ENCODE measurements at places on chromosomes 1 and 21. TPM values are rescaled to one million over a fixed set of nuclear protein-coding genes. Genes with fewer than 3 reads are reported as not detected.
A peak's percentile ranks its signal among the peaks of the same experiment; 100 is the strongest.

- DNase-seq = no peak
- no peak overlapping the region for H3K4me3 ChIP-seq
- no peaks in the 10 kb centered on the region for H3K36me3 ChIP-seq
- H3K4me1 ChIP-seq = no peaks in the 10 kb centered on the region
- no peaks in the 10 kb centered on the region for H3K27me3 ChIP-seq
Measured at GRCh38 chr1:89894210-89895201, 73.7 kb downstream of the LRRC8D start.

- no peak overlapping the region for H3K27ac ChIP-seq
- H3K27me3 ChIP-seq = no peaks in the 10 kb centered on the region
- no peaks in the 10 kb centered on the region for H3K36me3 ChIP-seq
- no peaks in the 10 kb centered on the region for H3K4me1 ChIP-seq
- H3K4me3 ChIP-seq = no peak overlapping the region
- no peak for DNase-seq
Measured at GRCh38 chr1:216224233-216224632, 199.0 kb downstream of the USH2A start.

GRCh38 chr1:59163268-59164092 lies 133.4 kb upstream of the FGGY start:
- no peak for DNase-seq
- no peak overlapping the region for H3K27ac ChIP-seq
- H3K4me3 ChIP-seq = no peak overlapping the region
- H3K4me1 ChIP-seq = no peaks in the 10 kb centered on the region

DNA sequence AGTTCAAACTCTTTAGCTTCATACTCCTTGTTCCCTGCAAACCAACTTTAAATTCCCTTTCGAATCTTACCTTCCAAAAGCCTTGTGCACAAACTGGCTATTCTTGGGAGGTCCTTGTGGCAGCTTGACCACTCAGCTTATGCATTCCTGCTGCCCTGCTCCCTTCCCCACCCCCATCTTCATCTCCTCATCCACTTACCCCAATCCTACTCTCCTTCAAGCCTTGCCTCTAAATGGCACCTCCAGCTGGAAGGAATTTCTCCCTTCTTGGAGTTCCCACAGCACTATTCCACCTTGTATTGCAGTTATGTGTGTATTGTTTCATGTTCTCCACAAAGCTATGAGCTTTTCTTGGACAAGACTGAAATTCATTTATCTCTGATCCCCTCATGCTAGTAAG lies 15.3 kb upstream of the DIRAS3 start:
- no peak overlapping the region for H3K4me3 ChIP-seq
- no peaks in the 10 kb centered on the region for H3K27me3 ChIP-seq
- H3K36me3 ChIP-seq = no peaks in the 10 kb centered on the region
- no peak overlapping the region for H3K27ac ChIP-seq
- no peak for DNase-seq
- no peaks in the 10 kb centered on the region for H3K4me1 ChIP-seq

FPGT gene
- 15.8 TPM for total RNA-seq

KRTAP19-1 gene
- not detected for total RNA-seq

DNA sequence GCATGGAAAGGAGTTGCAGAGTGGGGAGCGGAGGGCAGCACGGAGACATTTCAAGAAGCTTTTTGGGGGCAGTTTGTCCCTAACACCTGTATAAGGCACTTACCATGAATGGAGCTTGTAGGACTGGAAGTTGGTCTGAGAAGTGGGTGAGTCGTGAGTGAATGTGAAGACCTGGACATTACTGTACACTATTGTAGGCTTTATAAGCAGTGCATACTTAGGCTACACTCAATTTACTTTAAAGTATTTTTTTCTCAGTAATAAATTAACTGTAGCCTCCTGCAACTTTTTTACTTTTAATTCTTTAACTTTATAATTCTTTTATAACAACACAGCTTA lies 141.6 kb upstream of the ETV3 start:
- no peak for DNase-seq
- no peaks in the 10 kb centered on the region for H3K27me3 ChIP-seq
- no peaks in the 10 kb centered on the region for H3K4me1 ChIP-seq
- H3K27ac ChIP-seq = no peak overlapping the region
- no peak overlapping the region for H3K4me3 ChIP-seq

DNA sequence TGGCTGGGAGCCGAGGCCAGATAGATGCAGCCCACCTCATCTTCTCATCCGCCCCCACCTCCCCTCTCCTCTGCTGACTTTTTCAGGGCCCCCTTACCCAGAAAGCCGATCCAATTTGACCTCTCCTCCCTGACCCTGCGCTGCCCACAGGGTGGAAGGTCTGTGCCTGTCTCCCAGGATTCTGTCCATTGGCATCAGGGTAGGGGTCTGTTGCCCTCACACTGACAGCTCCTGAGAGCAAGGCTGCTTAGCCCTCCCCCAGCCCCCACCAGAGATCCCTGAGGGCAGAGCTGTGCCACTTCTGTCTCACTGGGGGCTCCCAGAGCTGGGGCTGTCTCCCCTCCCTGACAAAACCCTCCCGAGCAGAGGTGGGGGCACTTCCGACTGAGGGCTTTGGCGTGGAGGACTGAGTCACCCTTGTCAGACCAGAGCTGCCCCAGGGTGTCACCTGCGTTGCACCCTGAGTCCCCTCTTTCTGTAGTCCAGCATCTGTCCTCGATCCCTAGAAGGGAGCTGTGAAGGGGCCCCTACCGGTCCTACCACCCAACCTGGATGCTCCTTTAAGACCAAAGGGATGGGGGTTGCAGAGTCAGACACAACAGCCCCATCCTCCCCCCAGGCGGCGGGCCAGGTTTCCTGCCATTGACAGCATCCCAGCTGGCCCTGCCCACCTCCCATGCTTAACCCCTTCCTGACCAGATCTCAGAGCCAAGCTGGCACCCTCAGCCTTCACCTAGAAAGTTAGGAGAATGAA lies 2.4 kb upstream of the FAM110D start:
- H3K4me1 ChIP-seq = peaks cover 4% of the 10 kb centered on the region
- H3K27me3 ChIP-seq = no peaks in the 10 kb centered on the region
- no peak overlapping the region for H3K4me3 ChIP-seq
- no peak overlapping the region for H3K27ac ChIP-seq
- no peaks in the 10 kb centered on the region for H3K36me3 ChIP-seq

MUL1 gene
- total RNA-seq = 34.1 TPM

SEC16B gene
- 5.2 TPM for total RNA-seq

SERTAD4 gene
- 4.6 TPM for total RNA-seq

BATF3 gene
- total RNA-seq = 0.74 TPM

- no peak overlapping the region for H3K4me3 ChIP-seq
- no peaks in the 10 kb centered on the region for H3K4me1 ChIP-seq
- H3K27ac ChIP-seq = no peak overlapping the region
- H3K27me3 ChIP-seq = no peaks in the 10 kb centered on the region
- DNase-seq = no peak
Measured at GRCh38 chr21:33367309-33367973, 35.8 kb upstream of the IFNGR2 start.

- no peak overlapping the region for H3K4me3 ChIP-seq
- no peaks in the 10 kb centered on the region for H3K36me3 ChIP-seq
- H3K4me1 ChIP-seq = no peaks in the 10 kb centered on the region
- no peaks in the 10 kb centered on the region for H3K27me3 ChIP-seq
- peak overlapping the region; percentile 18 for H3K27ac ChIP-seq
- no peak for DNase-seq
Measured at GRCh38 chr1:100528871-100529270, 9.1 kb upstream of the GPR88 start.

- H3K4me3 ChIP-seq = no peak overlapping the region
- H3K4me1 ChIP-seq = no peaks in the 10 kb centered on the region
Measured at GRCh38 chr1:33364565-33364918, 43.6 kb upstream of the A3GALT2 start.

GRCh38 chr1:243256590-243256989 lies 749 bp downstream of the SDCCAG8 start:
- no peak for DNase-seq
- no peaks in the 10 kb centered on the region for H3K27me3 ChIP-seq

- H3K36me3 ChIP-seq = no peaks in the 10 kb centered on the region
- no peaks in the 10 kb centered on the region for H3K27me3 ChIP-seq
- H3K4me1 ChIP-seq = no peaks in the 10 kb centered on the region
- DNase-seq = no peak
Measured at GRCh38 chr1:199979071-199979470, 48.4 kb upstream of the NR5A2 start.

GRCh38 chr1:119136401-119136800 lies 4.1 kb downstream of the WARS2 start:
- H3K27ac ChIP-seq = no peak overlapping the region
- H3K27me3 ChIP-seq = no peaks in the 10 kb centered on the region
- no peak for DNase-seq
- peaks cover 2% of the 10 kb centered on the region for H3K4me1 ChIP-seq
- no peaks in the 10 kb centered on the region for H3K36me3 ChIP-seq

CAMTA1 gene
- total RNA-seq = 92.8 TPM

DNA sequence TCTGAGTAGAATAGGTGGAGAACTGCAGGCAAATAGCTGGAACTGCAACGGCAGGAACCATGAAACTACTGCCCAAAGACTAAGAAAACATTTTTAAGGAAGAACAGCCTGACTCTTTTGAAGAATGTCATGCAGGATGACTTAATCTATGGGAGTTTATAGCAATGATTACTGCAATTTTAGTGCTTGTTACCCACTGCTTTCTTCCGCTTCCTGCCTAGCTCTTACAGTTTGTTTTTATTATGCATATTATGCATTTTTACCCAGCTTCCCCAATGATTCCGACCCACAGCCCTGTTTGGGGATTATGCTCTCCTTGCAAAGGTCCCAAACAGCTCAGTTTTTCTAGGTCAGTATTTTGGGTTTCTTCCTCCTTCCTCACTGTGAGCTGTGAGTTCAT lies 71.2 kb downstream of the PCNX2 start:
- no peaks in the 10 kb centered on the region for H3K36me3 ChIP-seq
- no peak overlapping the region for H3K27ac ChIP-seq
- no peaks in the 10 kb centered on the region for H3K4me1 ChIP-seq
- no peak overlapping the region for H3K4me3 ChIP-seq

FCRL1 gene
- total RNA-seq = not detected

DNA sequence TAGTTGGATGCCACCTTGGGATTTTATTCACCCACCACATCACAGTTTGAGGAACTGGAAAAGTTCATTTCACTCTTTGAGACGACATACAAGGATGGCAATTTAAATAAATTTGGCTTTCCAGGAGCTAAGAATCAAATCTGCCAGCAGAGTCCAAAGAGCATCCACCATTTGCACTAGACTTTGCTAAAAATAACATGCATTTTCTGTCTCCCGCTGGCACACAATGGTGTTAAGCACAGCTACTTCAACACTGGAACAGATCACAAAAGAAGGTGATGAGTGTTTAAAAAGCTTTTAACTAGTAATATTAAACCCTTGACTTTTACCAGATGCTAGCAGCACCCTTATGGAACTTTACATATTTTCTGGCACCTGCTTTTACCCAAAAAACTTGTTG lies 44.6 kb downstream of the MAEL start:
- peaks cover 3% of the 10 kb centered on the region for H3K27me3 ChIP-seq
- H3K4me1 ChIP-seq = no peaks in the 10 kb centered on the region
- H3K36me3 ChIP-seq = no peaks in the 10 kb centered on the region
- no peak overlapping the region for H3K4me3 ChIP-seq
- no peak for DNase-seq

- no peak for DNase-seq
- no peaks in the 10 kb centered on the region for H3K27me3 ChIP-seq
- H3K4me1 ChIP-seq = no peaks in the 10 kb centered on the region
- H3K4me3 ChIP-seq = no peak overlapping the region
- H3K36me3 ChIP-seq = no peaks in the 10 kb centered on the region
Measured at GRCh38 chr1:80305466-80305865, 1298.9 kb upstream of the ADGRL4 start.

DNA sequence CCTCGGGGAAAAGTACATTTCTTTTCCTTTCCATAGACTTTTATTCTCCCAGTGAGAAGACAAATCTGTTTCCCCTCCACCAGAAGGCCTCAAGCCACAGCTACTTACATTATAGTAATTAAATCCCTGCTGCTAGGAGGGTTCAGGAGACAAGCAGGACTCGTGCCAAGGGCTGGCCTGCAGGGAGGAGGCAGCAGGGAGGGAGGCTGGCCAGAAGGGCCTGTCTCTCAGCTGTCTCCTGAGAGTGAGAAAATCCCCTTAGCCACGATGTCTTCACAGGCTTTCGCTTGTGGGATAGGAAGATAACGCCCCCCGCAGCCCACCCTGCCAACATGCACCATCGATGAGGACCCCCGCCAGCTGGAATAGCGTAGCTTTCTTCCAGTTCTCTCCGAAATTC lies 14.0 kb downstream of the KCNN3 start:
- H3K27me3 ChIP-seq = no peaks in the 10 kb centered on the region
- no peaks in the 10 kb centered on the region for H3K4me1 ChIP-seq
- no peaks in the 10 kb centered on the region for H3K36me3 ChIP-seq
- no peak overlapping the region for H3K27ac ChIP-seq
- H3K4me3 ChIP-seq = no peak overlapping the region

DNA sequence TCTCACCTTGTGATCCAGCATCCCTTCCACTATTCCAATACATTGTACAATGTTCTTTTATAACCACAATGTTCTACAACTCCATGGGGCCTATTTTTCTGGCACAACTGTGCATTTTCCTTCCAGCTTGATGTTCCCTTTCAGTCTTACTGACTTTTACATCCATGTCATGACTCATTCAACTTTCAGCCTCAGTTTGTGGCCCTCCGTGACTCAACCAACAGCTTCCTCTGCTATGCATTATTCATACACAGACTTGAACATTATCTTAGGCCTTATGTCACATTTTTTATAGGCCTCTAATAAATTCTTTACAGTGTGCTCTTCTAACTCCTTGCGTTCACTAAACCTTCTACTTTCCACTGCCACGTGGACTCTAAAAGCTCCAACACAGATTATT lies 119.4 kb upstream of the PRMT6 start:
- no peaks in the 10 kb centered on the region for H3K4me1 ChIP-seq
- H3K27me3 ChIP-seq = no peaks in the 10 kb centered on the region
- H3K36me3 ChIP-seq = no peaks in the 10 kb centered on the region
- no peak overlapping the region for H3K27ac ChIP-seq
- DNase-seq = no peak

AXDND1 gene
- 2.8 TPM for total RNA-seq

GRCh38 chr1:221706191-221706590 lies 35.7 kb downstream of the DUSP10 start:
- no peak for DNase-seq
- peaks cover 6% of the 10 kb centered on the region for H3K4me1 ChIP-seq
- no peaks in the 10 kb centered on the region for H3K36me3 ChIP-seq
- H3K27me3 ChIP-seq = no peaks in the 10 kb centered on the region
- no peak overlapping the region for H3K27ac ChIP-seq

DNA sequence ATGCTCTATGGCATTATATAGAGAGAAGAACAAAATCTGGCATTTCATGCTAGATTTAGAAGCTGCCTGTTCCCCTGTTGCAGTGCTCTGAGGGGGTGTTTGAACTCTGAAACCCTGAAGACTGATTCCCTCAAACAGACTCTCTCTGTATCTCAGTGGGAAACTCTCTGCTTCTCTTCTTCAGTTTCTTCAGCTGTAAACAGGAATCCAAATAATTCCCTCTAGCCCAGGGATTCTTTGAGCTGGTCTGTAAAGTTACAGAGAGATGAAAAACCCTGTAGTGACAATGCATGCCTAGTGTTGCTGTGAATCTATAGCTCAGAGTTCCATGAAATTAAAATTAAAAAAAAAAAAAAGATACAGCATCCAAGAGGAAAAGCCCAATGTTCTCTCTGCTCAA lies 17.0 kb upstream of the ROR1 start:
- H3K27me3 ChIP-seq = no peaks in the 10 kb centered on the region
- no peak overlapping the region for H3K27ac ChIP-seq
